ENCODE measurements at places on chromosomes 13 and 19.

DNA sequence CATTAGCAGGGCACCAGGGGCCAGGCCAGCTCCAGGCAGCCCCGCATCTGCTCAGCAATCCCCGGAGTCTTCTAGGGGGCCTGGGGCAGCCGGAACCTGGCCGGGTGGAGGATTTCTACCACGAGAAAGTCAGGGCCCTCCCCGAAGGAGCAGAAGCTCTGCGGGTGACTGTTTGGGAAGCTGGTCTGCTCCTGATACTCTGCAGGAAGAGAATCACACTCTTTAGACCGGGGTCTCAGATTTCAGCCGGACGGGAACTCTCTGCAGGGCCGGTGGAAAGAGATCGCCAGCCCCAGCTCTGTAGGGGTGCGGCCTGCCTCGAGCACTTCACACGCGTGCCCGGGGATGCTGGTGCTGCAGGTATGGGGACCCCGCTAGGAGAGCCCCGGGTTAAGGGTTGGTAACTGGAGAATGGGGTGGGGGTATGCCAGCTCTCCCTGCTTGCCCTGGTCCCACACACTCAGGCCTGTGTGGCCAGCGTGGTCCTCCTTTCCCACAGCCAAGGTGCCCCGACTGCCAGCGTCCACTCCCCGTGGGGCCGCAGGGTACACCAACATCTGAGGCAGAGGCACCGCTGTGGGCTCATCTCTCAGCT, 20.1 kb downstream of the RASA3 start:
- no peak for DNase-seq

- no peak for DNase-seq
Observed at GRCh38 chr13:98722958-98723357, 29.5 kb downstream of the SLC15A1 start.

DNA sequence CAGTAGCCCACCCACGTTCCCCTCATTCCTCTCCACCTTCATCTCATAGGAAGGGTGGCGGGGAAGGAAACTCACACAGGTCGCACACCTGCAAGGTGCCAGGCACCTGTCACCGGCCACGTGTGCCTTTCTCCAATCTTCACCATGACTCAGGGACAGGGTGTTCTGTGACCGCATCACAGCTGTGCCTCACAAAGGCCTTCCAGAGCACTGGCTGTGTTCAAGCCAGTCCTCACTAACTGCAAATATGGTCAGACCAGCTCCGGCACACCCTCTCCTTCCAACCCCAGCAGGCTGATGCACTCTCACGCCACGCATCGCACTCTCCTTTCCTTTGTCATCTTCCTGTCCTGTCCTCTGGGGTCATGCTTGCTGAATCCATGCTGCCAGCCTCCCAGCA, 415.9 kb downstream of the IRS2 start:
- no peak for DNase-seq

DNA sequence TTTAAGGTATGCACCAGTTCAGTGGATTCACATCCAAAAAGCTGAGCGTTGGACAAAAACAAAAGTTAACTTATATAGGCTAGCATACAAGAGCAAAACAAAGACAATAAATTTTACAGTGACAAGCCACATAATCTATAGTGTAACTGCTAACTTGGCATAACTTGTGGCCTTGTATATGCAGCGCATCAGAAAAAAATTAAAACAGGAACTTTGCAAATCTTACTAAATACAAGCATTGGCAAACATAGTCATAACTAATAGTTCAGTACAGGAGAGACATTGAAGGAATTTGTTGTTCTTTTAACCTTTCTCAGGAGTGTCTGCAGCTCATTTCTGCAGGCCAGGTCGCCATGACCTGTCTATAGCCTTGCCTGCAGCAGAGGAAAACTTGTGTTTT, 54.6 kb downstream of the OR10H4 start:
- no peak for DNase-seq

DNA sequence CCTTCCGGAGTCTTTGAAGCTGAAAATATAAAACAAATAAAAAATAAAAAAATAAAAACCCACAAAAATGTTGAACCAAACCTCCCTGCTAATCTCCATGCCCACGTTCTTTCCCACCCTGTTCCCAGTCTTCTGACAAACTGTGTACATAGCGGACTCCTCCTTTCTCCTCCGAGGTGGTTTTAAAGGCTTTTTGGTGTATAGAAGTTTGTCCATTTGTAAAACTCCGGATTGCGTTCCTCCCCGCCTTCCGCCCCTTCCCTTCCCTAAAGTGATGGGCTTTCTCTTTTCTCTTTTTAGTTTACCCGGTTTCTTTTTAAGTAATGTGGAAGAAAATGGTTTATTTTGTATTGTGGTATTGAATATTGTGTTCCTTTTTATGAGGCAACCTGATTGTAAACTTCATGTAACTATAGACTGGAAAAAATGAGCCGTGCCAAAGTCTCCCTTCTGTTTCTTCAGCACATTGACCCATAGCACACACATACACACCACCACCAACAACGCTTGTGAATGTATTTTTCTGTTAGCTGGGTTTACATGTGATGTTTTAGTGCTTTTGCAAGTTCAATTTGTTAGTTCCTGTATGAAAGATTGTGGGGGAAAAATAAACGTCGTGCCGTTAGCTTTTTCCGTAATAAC, 4.4 kb downstream of the ZIC2 start:
- peak; percentile 23 for DNase-seq

- no peak for DNase-seq
Observed at GRCh38 chr13:99297331-99297730, 9.9 kb downstream of the GPR183 start.

DNA sequence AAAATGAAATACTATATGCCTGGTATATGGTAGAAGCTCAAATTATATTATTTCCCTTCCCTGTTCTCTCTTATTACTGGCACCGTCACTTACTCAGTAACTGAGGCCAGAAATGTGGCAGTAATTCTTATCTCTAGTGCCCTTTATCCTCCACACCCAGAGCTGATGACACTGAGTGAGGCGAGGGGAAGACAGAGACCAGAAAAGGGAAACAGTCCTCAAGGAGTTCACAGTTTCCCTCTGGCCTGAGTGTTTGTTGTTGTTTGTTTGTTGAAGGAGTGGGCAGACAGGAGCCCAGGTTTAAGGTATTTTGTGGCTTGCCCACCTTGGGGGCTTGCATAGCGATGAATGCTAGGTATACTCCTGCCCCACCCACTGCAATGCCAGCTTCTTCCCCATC, 101.5 kb upstream of the FNDC3A start:
- DNase-seq, result no peak

- DNase-seq, result no peak
Observed at GRCh38 chr13:31264151-31264550, 64.4 kb downstream of the B3GLCT start.

DNA sequence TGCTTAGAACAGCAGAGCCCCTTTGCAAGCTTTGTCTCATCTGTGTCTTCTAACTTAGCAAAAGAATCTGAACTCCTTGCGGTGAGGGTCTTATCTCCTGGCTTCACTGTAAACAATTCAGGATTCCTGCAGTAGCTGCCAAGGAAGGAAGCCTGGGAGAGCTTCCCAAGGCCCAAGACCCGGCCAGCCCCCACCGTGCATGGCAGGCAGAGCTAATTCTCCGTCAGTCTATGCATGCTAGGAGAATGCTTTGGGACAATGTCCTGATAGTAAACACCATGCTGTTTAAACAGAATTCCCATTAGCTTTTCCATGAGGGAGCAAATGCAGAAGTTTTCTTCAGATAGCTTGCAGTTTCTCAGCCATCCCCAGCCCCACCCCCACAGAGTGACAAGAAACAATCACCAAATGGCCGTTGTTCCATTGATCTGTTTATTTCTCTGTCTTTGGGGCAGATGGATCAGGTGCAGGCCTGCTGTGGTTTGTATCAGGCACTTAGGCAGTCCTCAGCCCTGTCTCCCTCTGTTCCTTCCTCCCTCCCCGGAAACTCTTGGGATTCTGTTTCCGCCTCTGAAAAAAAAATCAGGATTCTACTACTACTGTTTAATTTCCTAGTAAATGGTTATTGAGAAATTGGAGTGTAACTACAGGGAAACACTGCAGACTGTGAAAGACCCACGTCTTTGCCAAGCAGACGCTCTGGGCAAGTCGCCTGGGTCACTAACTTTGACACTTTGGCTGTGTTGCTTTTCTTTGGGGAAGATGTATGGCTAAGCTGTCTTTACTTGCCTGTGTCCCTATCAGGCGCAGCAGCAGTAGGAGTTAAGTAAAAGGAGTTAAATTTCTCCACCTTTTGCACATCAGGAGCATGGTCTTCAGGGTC, 40.7 kb upstream of the SPATA13 start:
- DNase-seq, result no peak

- DNase-seq, result no peak
Observed at GRCh38 chr13:38262211-38262610, 87.4 kb upstream of the UFM1 start.

GRCh38 chr13:99896369-99897075, 75.0 kb downstream of the ZIC5 start:
- no peak for DNase-seq

DNA sequence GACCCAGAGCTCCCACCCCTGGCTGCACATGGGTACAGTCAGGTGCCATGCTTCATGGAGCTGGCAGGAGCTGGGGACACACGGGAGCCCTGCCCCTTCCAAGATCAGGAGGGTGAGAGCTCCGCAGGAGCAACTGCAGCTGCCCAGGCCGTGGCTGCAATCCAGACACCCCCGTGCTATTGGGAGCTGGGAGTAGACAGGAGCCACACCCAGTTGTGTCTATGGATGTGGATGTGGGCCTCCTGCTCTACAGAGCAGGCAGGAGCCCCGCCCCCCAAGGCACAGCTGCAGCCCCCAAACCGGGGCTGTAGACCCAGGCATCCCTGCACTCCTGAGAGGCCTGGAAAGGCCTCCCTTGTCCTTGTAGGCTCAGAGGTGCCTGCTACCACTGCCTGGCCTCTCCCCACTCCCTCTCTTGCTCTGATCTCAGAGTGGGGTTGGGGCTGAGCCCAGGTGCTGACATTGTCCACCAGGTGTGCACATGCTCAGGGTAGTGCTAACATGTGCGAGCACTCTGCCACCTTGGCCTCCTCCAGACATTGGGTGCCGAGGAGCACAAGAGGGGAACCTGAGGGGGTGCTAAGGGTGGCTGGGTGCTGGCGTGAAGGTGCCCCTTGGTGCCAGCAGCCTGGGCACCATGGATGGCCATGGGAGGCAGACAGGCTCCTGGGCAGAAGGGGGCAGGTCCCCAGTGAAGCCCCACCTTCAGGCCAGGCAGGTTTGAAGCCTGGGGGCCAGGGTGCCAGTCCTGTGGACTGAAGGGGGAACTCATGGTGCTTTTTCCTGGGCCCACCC, 8.0 kb upstream of the BAX start:
- no peak for DNase-seq

- peak; percentile 46 for DNase-seq
Observed at GRCh38 chr13:26221399-26221720, 754 bp downstream of the RNF6 start.

GRCh38 chr19:54319049-54319448, 6.1 kb upstream of the LILRA5 start:
- no peak for DNase-seq

DNA sequence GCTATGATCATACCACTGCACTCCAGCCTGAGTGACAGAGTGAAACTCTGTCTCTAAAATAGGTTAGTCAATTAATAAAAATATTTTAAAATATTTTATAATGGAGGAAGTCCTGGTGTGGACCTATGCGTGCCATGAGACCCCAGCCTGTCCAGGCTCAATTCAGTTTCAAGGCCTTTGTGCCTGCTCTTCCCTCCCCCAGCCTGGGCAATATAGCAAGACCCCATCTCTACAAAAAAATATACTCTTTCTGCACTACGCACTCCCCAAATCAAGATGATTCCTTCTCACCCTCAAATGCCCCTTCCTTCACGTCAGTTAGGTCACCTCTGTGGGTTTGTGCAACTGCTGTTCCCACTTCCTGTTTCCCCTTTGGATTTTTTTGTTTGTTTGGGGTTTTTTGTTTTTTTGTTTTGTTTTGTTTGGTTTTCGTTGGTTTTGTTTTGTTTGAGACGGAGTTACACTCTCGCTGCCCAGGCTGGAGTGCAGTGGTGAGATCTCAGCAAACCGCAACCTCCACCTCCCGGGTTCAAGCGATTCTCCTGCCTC, 1.4 kb upstream of the HSH2D start:
- no peak for DNase-seq

DNA sequence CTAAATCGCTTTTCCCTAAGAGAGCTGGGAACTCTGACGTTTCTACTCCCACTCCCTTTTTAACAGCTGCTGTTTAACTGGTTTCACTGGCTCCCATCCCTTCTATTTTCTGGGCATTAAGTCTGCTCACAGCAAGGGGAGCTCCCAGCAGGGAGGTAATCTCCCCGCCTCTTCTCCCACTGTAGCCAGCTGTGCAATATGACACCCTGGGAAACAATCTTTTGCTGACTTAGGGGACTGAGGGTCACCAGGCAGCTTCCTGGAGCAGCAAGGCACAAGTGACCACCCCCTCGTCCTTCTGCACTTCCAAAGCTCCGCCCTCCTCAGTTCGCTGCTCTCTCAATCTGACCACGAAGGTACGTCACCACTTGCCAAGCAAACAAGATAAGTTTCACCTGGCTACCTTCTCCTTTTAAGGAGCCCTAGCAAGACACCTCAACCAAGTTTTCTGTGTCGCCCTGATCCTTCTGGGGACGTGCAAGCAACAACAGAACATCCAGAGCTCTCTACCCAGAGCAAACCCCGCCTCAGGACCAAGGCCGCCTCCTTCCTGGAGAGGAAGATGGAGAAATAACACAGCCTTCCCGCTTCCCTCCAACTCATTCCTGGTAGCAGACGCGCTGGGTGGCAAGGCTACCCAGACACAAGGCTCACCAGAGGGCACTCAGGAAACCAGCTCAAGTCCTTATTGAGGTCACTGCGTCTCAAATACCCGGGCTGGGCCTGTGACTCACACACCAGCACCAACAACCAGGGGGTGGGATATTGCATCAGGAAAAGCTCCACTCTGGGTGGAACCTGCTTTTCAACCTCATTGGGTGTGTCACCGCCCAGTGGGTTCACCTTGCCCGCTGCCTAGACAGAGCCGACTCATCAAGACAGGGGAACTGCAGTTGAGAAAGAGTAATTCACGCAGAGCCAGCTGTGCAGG, 92.4 kb downstream of the STK24 start:
- DNase-seq, result no peak

DNA sequence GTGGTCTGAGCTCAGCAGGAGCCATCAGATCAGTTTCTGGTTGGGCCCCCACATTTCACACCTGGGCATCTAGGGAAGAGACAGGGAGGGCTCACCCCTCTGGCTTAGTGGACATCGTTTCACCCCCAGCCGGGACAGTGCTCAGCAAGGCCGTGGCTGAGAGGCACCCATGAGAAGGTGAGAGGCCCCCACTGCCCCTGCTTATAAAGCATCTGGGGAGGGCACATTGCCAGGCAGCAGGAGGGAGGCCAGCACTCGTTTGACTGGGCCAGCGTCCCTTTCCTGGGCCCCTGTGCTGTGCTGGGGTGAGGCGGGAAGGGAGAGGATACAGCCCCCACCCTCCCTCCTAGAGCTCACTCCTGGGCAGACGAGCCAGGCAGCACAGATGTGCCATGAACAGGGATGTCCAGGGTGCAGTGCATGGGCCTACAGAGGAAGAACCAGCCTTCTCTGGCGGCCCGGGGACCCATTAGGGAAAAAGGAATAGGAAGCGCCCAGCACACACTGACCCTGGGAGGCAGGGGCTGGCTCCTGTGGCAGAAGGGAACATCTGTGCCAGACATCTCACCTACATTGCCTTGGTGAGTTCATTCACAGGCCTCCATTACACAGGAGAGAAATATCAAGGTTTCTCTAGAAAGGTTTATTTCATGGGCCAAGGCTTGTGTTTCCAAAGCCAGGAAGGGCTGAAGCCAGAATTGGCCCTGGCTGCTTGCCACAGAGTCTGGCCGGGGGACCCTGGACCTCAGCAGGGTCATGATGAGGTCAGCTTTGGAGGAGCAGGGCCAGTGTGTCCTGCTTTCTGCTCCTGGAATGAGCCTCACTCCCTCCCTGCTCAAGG, 7.7 kb downstream of the AP1M1 start:
- DNase-seq, result no peak
